ENCODE measurements at places on chromosomes 3 and 15. TPM values are rescaled to one million over a fixed set of nuclear protein-coding genes. Genes with fewer than 3 reads are reported as not detected.

- DNase-seq = no peak
Observed at GRCh38 chr3:100269410-100270214, 8.8 kb downstream of the TBC1D23 start.

GRCh38 chr3:50121072-50122032, 32.6 kb downstream of the RBM5 start:
- DNase-seq = peak; percentile 93

- DNase-seq = no peak
Observed at GRCh38 chr3:94036909-94037507, 8.6 kb upstream of the STX19 start.

- DNase-seq = no peak
Observed at GRCh38 chr3:31405515-31405914, 127.2 kb upstream of the STT3B start.

GRCh38 chr3:122890077-122890719, 95.3 kb downstream of the SLC49A4 start:
- peak; percentile 88 for DNase-seq

- DNase-seq = no peak
Observed at GRCh38 chr3:17995769-17996168, 253.3 kb upstream of the TBC1D5 start.

- no peak for DNase-seq
Observed at GRCh38 chr3:184337399-184337714, at the start of gene FAM131A. Gene FAM131A, plus strand, starts transcription at chr3:184337600. Its CDS starts 31 bp downstream, at chr3:184337631.

DNA sequence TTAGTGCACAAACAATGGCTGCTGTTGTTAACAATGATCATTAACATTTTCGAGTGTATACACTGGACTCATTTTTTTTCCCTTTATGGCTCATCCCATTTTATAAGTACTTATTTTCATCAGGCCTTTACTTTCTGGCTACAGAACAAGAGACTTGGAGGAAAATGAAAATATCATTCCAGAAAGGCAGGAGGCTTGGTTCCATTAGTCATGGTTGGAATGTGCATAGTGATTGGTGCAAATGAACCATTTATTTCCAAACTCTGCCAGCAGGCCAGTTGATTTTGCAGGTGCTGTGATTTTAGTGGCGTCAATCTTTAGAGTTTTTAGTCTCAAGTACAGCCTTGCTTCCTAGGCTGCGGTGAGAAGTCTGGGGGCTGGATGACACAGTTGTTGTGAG, 151.8 kb downstream of the ITPR1 start:
- no peak for DNase-seq

- no peak for DNase-seq
Observed at GRCh38 chr3:14161282-14161681, 17.1 kb downstream of the XPC start.

- no peak for DNase-seq
Observed at GRCh38 chr3:129463094-129463493, 23.1 kb downstream of the IFT122 start.

DNA sequence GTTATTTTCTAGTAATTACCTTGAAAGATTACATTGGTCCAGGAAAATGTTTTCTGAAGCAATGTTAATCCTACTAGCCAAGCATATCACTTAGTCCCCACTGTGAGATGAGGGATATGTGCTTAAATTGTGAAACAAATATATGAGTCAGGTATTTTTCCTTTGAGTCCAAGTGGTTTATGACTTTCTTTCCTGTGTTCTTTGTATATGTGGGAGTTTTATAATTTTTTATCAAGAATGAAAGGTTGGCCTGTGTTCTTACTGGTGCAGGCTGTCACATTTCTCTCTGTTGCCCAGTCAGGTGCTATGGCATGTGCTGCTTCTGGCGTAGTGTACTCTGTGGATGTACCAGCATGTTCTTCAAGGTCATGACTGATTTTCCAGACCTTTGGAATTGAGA, 147.4 kb downstream of the CMSS1 start:
- no peak for DNase-seq

- DNase-seq = no peak
Observed at GRCh38 chr3:37255990-37256308, 81.6 kb upstream of the LRRFIP2 start.

GRCh38 chr3:31729573-31729972, 196.8 kb downstream of the STT3B start:
- no peak for DNase-seq

GRCh38 chr3:168248383-168249204, 152.9 kb upstream of the GOLIM4 start:
- DNase-seq = peak; percentile 83

DNA sequence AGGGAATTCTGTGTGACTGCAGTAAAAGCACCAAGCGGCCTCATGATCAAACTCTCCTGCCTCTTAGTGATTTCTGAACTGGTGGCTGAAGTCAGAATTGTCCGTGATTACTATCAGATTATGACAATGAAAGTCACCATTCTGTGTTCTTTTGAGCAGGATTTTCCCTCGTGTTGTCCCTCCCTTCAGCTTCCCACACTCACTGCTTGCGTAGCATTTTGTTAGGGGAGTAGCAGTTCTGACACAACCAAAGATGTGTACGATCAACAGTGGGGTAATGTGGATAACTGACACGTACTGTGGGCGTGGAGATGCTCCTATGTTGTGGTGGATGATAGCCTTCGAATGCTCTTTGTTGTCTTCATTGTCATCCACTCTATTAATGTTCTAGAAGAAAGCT, 67.8 kb upstream of the ICE2 start:
- DNase-seq = no peak

DNA sequence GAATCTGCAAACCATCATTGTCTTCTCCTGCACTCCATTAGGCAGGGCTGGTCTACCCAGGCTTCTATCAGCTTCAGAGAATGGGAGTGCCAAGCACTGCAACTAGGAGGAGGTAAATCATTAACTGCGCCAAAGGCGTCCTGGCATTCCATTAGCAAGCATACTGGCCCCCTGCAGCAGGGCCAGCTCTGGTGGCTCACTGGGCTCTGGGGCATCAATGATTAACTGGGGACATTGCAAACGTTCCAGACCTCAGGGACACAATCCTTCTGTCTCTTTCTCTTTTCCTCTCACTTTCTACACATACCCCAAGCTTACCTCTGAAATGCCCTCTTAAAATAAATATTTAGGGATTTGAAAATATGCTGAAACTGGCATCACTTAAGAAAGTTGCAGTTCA, 129.0 kb downstream of the MYLK start:
- peak; percentile 79 for DNase-seq

DNA sequence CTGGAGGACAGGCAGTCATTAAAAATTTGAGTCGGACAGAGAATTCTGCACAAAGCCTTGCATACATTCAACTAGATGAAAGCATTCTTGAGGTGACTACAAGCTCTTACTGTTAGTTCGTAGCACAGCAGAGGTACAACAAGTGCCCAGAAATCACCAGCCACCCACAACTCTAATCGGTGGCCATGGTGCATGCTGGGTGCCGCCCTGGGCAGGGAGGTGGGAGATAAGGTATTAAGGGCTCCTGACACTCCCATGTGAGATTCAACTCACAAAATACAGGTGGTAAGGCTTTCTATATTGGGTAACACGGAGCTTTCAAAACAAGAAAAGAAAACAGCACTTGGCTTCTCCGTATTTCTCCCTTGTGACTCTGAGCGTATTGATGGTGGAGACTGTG, 66.0 kb downstream of the MEIS2 start:
- DNase-seq = no peak

DNA sequence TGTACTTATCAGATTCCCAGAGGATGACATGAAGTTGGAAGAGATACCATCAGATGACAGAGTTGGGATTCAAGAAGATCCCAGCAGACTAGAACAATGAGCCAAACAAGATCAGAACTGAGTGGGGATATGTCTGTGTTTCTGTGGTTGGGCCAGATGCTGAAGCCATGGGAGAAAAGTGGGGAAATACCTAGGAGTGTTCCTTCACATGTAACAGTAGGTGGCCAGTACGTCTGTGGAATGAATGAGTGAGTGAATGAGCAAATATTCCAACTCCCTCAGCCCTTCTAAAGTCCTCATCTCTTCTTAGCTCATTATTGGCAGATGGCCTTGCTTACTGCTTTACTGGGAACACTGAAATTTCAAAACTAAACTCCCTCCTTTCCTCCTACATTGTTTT, 32.2 kb upstream of the GREM1 start:
- no peak for DNase-seq

- peak; percentile 49 for DNase-seq
Observed at GRCh38 chr3:163916596-163917560, 1161.4 kb downstream of the SI start.

- DNase-seq = no peak
Observed at GRCh38 chr15:40084650-40085049, 24.0 kb downstream of the BMF start.

The P2RY1 gene
- total RNA-seq = 11.5 TPM

The FBXL22 gene
- total RNA-seq = 0.75 TPM

The KNL1 gene
- total RNA-seq = 32.6 TPM

The IMPG2 gene
- total RNA-seq = 0.26 TPM

The ALDH1A3 gene
- 7.4 TPM for total RNA-seq

The NR2F2 gene
- 1.6 TPM for total RNA-seq

The PAQR5 gene
- 53.5 TPM for total RNA-seq

The DBR1 gene
- 17.7 TPM for total RNA-seq

The USP50 gene
- total RNA-seq = 1.6 TPM

The GABRB3 gene
- total RNA-seq = 122 TPM

The CD276 gene
- total RNA-seq = 115 TPM
